ENCODE measurements at places on chromosomes 12 and 14.
A peak's percentile ranks its signal among the peaks of the same experiment; 100 is the strongest.

- DNase-seq = no peak
These were observed 380.0 kb downstream of the LRFN5 start for GRCh38 chr14:41986700-41987099.

GRCh38 chr12:13135371-13136178 lies 32.1 kb upstream of the GSG1 start:
- no peak for DNase-seq

DNA sequence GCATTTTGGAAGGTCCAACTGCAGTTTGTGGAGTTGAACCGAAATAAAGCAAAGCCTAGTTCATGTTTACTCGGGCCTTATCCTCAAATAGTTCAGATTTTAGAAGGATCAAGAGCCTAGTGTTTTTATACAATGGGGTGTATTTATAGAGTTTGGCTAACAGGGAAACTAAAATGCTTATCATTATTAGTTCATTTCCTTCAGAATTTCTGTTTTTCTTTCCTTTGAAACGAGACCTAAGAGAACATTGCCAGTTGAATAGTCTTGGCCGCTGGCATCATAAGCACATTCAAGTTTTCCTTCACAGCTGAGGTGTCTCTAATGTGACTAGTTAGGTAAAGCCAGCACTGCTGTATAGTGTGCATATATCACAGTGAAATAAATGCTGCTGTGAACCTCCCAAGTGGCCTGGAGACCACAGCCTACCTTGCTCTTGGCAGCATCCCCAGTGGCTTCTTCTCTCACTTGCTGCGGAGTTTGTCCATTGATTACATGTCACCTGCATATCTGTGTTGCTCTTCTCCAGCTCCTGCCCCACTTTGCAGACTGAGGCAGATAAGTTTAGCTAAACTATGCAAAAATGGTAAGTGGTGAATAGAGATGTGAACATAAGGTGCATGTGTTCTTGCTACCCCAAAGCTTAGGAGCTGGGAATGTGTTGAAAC lies 88.8 kb downstream of the ANO6 start:
- no peak for DNase-seq

DNA sequence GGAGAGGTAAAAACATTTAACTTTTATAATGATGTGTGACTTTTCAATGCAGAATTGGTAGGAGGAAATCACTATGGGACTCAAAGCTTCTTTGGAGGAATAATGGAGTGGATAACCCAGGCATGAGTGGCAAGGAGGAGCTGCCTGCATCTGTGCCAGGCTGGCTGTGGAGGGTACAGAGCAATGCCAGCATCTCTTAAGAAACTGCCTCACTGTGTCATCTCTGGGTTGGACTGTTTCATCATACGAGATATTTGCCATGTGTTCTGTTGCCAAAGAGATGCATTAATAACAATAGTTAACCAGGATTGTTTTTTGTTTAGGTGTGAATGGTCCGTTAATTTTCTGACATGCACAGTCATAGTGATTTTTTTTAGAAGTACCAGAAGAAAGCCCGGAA lies 183.7 kb upstream of the NTF3 start:
- DNase-seq = no peak

- DNase-seq = peak; percentile 74
These were observed at the start of gene SLC8A3 for GRCh38 chr14:70188659-70189455. Gene SLC8A3 (minus strand): TSS chr14:70188951. CDS start chr14:70168422, 20,529 bp downstream.

- no peak for DNase-seq
These were observed 582.6 kb downstream of the ALG10 start for GRCh38 chr12:34604631-34605509.

- DNase-seq = no peak
These were observed 4.9 kb downstream of the KLHL28 start for GRCh38 chr14:44956866-44957265.

DNA sequence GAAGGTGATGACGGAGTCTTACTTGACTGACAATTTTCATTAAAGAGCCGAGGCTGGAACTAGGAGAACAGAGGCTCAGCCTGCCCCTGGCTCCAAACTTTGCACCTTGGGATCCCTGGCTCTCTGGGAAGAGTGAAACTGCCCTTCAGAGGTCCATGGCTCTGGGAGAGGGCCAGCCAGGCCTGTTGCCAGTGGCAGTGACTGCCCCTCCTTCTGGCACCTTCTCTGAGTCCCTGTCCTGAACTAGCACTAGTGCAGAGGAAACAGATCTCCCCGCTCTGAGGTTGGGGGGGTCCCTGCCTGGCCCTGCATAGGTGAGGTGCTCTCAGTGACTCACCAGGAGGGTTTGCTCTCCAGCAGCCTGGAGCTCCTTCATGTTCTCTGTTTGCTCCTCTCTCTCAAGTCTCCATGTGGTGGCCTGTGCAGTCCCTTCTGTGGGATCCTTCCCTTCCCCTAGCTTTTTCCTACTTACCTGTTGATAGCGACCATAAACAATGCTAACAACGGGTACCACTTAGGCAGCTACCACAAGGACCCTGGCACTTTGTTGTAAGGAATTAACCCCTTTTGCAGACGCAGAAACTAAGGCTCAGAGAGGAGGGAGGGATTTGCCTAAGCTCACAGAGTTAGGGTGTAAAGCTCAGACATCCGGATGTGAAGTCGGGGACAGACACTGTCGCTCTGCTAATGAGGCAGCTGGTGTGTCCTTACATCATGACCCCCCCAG lies 22.4 kb downstream of the FAM222A start:
- DNase-seq = no peak

DNA sequence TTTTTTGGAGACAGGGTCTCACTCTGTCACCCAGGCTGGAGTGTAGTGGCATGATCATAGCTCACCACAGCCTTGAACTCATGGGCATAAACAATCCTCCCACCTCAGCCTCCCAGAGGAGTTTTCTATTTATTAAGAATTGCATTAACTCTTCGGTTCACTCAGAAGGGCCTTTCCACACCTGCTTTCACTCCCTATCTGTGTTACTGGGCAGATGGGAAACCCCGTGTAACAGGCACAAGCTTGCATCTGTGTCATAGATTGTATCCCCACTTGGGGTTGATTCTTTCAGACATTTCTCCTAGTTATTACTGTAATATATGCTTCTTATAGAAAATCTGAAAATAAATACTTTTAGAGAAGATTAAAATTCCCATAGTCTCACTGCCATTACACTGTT lies 38.7 kb downstream of the STX2 start:
- no peak for DNase-seq

DNA sequence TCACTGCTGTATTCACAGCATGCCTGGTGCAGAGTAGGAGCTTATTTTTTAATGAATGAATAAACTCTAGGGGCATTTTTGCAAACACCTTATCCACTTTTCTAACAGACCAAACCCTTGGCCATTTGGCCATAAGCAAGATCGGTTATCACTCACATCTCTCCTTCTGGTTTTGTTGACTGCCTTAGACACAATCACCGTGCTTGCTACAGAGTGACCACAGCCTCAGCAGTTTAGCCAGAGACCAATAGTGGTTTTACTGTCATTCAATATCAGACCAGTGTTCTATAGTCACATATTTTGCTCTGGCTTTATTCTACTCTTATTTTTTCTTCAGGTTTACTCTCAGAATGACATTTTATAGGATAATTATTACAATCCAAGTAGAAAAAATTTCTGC lies 2.2 kb downstream of the KLRB1 start:
- no peak for DNase-seq

DNA sequence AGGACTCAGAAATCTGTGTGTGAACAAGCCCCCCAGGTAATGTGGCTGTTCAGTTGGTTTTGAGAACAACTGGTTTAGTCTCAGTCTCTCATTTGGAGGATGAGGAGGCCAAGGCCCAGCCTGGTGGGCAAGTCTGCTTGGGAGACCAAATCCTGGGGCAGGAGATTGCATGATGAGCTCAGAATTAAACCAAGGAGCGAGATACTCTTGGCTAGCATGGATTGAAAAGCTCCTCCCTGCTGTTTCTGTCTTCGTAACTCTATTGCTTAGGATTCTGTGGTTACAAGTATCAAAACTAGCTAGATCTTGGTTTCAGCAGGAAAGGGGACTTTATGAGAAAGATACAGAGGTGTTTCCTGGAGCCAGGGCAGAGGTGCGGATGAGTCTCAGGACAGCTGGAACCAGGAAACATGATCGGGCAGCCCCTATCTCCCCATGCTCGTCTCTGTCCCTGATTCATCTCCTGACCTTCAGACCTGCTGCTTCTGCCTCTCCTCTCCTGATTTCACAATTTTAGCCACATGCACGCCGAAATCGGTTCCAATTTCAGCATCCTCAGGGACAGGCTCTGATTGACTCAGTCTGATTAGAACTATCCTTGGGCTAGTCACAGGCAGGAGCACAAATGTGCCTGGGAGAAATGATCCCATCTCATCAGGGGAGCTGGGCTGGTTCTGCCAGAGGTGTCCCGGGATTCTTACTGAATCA lies 40.2 kb upstream of the RIN3 start:
- no peak for DNase-seq

DNA sequence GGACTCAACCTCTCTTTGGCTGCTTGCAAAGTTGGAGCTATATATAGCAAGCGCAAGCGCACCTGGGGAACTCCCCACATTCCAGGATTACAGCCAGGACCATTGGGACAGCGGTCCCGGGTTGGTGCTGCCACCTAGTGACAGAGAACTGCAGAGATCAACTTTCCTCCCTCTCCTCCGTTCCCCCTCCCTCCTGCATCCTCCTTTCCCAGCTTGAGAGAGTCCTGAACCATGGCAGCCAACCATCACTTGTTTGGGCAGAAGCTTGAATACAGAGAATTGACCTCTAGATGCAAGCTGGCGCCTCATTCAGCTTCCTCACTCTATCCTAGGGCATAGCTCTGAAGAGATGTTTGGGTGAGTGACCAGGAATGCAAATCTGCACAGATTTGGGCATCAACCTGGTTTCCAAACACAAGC lies 17.4 kb upstream of the FLVCR2 start:
- peak; percentile 61 for DNase-seq

DNA sequence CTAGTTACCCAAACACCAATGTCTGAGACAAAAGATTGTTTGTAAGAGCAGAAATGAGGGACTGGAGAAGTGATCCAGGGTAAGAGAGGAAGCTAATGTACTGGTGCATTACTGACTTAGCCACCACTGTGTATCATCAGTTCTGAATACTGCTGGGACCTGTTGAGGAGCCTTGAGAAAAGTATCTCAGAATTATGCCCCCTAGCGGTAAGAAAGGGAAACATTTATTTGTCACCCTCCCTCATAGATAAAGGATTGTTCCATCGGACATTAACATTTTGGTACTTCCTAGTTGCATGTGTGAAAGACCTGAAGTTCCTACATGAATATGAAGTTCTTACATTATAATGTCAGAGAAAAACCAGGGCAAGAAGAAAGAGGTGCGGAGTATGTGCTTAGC lies 612.5 kb downstream of the FSCB start:
- DNase-seq = no peak

All from GM10248 (cell line).